Cardiac septum (tissue), 1 donor: ENCODE measurements at places on chromosomes 6 and 20. TPM values are rescaled to one million over a fixed set of nuclear protein-coding genes. Genes with fewer than 3 reads are reported as not detected.

The SLC18B1 gene
- 1.2 TPM for total RNA-seq

The NOP56 gene
- total RNA-seq = 62.2 TPM

The IPCEF1 gene
- 5.0 TPM for total RNA-seq

The EGFL8 gene
- 5.1 TPM for total RNA-seq

The SLC22A7 gene
- total RNA-seq = not detected

The EMILIN3 gene
- 0.51 TPM for total RNA-seq

The SYCP2 gene
- 0.94 TPM for total RNA-seq

The NHSL1 gene
- total RNA-seq = 88.2 TPM

The CALHM6 gene
- total RNA-seq = 0.97 TPM

The C20orf204 gene
- total RNA-seq = 0.86 TPM

The PDE10A gene
- total RNA-seq = 25.1 TPM

The ABHD16B gene
- not detected for total RNA-seq

The CDYL gene
- 36.3 TPM for total RNA-seq

The RAD21L1 gene
- not detected for total RNA-seq

The CTCFL gene
- not detected for total RNA-seq

The TXLNB gene
- 135 TPM for total RNA-seq

The PRL gene
- not detected for total RNA-seq

The MOG gene
- 2.0 TPM for total RNA-seq

The PKHD1 gene
- 0.03 TPM for total RNA-seq

The ZBTB46 gene
- 17.4 TPM for total RNA-seq

The PACRG gene
- total RNA-seq = 14.1 TPM

The CPNE5 gene
- 6.7 TPM for total RNA-seq

The CD24 gene
- 0.78 TPM for total RNA-seq

The ZNF318 gene
- total RNA-seq = 13.8 TPM

The ARMH2 gene
- not detected for total RNA-seq

The SRSF6 gene
- 57.4 TPM for total RNA-seq

The CCN6 gene
- not detected for total RNA-seq

The CYP24A1 gene
- not detected for total RNA-seq

The DDO gene
- total RNA-seq = 16.2 TPM

The LRRC73 gene
- total RNA-seq = 1.5 TPM

The UTRN gene
- total RNA-seq = 96.4 TPM

The CST1 gene
- not detected for total RNA-seq

The OPRM1 gene
- total RNA-seq = not detected

The KIAA1586 gene
- 9.2 TPM for total RNA-seq

The DNPH1 gene
- 23.2 TPM for total RNA-seq

The SOBP gene
- total RNA-seq = 28.7 TPM

The DPPA5 gene
- total RNA-seq = not detected

The RUNX2 gene
- total RNA-seq = 3.1 TPM

The SLC16A10 gene
- total RNA-seq = 5.0 TPM

The WFDC12 gene
- total RNA-seq = not detected

The TINAG gene
- total RNA-seq = 0.70 TPM

The RGS19 gene
- 3.1 TPM for total RNA-seq

The HLA-DOA gene
- 1.6 TPM for total RNA-seq

The SGK2 gene
- total RNA-seq = 0.70 TPM

The ZNF165 gene
- total RNA-seq = 0.13 TPM
